ENCODE measurements at places on chromosomes 11 and 22.

DNA sequence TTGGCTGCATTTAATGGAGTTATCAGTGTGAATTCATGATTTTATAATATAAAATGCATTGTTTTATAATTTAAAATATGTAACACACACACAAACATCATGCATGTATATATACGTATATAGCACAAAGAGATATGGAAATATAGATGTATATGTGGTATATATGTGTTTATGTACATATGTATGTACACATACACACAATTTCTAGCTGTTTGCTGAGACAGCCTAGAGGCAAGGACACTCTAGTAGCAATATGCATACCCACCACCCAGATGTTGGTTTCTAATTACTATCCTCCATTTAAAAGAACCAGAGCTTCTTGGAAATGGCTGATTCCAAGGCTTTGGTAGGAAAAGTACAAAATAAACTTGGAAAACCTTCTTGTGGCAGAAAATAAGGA, 50.4 kb downstream of the RBFOX2 start:
- DNase-seq: no peak

GRCh38 chr11:112212710-112213109, 13.5 kb upstream of the PTS start:
- no peak for DNase-seq

DNA sequence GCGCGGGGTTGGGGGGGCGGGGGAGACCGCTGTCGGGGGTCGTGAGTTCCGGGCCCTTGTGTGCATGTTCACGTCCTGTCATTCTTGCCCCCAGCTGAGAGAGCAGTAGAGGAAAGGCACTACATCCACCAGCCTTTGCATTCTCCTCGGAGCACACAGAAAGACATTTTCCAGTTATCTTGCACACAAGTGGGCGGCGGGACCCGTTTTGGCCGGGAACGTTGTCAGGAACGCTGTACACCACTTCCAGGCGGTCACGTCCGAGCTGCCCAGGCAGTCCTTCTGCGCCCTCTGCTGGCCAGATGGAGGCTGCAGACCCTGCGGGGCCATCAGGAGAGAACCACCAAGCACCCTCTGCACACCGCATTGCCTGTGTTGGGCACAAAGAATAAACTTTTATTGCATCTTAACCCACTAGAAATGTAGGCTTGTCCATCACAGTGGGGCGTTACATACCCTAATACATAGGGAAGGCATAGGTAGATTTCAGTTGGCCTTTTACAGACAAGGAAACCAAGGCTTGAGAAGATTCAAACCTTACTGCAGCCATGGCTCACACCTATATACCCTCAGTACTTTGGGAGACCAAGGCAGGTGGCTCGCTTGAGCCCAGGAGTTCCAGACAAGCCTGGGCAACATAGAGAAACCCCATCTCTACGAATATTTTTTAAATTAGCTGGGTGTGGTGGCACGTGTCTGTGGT, 2.8 kb upstream of the CDKN1C start:
- peak; percentile 93 for DNase-seq

- DNase-seq: no peak
Measured at GRCh38 chr22:44051358-44051757, 27.3 kb downstream of the PARVB start.

DNA sequence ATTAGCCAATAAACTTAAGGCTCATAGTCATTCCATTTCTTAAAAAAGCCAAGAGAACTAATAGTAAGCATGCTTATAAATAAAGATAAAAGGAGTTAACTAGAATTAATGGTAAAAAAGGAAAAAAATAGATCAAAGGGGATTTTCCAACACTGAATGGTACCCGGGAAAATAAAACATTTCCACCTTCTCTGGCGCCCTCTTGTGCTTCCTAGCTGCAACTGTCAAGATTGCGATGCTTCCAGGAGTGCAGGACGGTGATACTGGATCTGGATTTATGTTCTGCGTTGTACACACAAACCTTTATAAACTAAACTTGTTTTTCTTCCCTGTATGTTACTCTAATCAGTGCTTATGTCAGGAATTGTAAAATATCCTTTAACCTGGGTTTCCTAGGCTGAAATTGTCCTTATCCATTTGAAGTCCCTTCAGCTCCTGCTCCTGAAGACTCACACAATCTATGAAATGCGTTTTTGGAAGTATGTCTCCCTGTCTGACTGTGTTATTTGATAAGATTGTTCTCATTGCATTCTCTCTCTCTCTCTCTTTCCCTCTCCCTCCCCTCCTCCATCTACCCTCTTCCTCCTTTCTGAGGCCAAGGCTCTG, 9.6 kb upstream of the HTATIP2 start:
- peak; percentile 68 for DNase-seq

GRCh38 chr11:7353100-7353499, 101.4 kb downstream of the SYT9 start:
- DNase-seq: peak; percentile 25

DNA sequence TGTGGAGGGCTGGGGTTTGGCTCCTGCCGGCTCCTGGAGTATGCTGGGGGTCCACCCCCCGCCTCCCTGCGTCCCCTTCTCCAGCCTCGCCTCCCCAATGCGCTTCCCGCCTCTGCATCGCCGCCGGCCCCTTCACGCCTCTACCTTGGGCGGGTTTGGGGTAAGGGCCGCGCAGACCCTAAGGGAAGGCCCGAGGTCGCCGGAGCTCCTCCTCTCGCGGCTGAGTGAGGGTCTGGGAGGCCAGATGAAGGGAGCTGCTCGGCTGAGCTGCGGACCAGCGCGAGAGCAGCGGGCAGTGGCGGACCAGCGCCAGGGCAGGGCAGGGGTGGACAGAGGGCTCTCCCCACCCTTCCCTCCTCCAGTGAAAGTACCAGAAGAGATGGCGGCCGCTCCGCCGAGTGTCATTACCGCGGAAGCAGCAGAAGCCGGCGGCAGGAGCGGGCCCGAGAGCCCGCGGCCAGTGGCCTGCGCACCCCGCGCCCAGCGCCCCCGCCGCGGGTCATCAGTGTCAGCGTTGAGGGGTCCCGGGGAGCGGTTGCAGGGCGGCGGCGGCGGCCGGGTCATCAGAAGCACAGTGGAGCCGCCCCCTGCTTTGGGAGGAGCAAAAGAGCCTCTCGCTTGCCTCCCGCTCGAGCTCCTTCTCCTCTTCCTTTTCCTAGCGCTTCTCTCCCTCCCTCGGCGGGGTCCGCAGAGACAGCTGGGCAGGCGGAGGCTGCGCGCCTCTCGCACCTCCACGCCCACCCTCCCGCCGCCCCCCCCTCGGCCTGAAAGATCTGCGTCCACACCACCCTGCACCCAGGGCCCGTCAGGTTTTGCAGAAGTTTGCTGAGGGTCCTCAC, 255.6 kb upstream of the CADM1 start:
- DNase-seq: peak; percentile 3

DNA sequence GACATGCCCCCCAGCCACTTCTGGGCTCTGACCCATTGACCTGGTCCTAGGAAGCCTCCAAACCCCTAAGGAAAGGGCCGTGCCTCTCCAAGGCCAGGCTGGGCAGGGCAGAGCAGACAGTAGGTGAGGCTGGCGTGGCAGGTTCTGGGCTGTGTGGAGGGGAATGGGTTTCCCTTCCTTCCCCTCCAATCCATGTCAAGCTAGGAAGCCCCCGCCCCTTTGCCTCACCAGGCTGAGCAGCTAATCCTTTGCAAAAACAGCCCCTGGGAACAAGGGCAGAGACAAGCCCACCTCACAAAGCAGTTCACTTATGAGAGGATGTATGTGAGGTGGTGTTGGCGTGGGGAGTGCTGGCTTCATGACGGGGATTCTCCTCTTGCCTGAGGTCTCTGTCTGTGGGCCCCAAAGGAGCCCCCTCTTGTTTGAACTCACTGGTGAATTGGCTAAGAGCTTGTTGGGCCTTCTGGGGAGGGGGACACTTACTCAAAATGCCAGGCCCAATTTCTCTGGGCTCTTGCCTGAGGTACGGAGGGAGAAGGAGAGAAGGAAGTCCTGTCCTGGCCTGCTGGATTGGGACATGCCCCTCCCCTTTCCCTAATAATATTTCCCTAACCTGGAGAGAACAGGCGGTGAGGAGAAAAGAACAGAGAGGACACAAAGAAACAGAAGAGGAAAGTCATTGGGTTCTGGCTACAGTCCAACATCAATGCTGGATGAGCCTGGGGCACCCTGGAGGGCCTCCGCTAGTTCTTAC, 1.6 kb upstream of the TRIM29 start:
- no peak for DNase-seq

GRCh38 chr11:131474947-131475346, 104.5 kb downstream of the NTM start:
- no peak for DNase-seq

DNA sequence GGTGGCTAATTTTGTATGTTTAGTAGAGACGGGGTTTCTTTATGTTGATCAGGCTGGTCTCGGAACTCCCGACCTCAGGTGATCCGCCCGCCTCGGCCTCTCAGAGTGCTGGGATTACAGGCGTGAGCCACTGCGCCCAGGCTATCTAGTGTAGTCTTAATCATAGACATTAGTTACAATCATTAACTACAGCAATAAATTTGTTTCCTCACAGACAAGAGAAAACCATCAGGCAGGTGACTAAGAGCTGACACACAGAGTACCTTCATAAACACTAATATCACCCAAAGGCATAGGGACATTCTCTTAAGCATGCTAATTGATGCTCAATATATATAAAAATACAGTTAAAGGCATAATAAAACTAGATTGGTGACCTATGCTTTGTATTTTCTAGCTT, 19.4 kb downstream of the SDHD start:
- no peak for DNase-seq

DNA sequence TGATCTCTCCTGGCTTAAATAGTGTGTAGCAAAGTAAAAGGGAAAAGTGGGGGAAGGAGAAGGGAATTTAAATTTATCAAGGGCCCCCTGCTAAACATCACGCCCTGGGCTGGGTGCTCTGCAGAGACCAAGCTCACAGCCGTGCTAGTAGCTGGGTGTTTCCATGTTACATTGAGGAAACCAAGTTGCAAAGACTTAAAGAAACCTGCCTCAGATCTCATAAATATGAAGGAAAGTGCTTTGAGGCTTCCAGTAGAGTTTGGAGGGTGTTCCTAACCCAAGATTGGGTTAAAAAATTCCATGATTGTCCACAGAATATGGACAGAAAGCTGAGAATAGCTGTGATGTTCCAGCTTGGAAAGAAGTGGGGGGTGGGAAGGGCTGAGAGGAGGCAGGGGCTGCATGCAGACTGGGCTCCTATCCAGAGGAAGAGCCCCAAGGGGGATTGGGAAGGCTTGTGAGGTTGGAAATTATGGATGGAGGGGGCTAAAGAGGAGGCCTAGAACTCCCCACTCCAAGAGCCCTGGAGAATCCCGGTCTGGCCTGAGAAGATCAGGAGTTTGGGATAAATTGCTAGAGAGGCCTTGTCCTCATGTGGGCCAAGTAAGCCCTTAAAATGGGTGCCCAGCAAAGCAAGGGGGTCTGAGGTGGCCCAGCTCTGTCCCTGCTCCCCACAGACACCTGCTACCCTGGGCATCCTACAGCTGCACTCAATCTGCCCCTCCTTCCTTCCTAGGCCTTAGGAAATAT, 25.0 kb upstream of the OAF start:
- DNase-seq: no peak

- DNase-seq: peak; percentile 44
Measured at GRCh38 chr11:104254347-104254746, 90.4 kb upstream of the PDGFD start.

DNA sequence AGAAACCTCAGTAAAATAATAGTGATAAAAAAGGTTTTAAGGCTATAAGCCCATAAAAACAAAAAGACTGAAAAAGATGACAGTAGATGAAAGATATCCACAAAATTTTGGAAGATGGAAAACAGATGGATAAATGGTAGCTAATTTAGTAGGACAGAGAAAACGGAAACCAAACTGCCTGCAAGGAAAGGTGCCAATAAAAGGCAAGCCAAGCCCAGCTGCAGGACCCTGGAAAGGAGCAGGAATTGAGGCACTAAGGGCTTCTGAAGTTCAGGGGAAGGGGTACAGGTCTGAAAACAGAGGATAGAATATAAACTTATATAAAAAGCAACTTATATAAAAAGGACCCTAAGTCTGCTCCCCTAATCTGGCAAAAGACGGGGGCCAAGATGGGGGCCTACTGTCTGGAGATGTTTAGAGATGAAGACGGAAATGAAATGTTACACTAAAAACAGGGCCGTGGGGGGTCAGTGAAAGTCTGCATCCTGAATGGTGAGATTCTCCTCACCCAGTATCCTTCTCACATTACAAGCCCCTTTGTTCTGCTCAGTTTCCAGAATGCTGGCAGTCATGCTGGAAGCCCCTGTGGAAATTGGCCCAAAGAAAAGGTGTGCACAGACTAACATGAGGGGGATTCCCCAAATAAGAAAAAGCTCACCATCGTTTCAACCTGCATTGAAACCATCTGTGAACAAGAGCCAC, 269.3 kb upstream of the PITPNB start:
- DNase-seq: no peak

DNA sequence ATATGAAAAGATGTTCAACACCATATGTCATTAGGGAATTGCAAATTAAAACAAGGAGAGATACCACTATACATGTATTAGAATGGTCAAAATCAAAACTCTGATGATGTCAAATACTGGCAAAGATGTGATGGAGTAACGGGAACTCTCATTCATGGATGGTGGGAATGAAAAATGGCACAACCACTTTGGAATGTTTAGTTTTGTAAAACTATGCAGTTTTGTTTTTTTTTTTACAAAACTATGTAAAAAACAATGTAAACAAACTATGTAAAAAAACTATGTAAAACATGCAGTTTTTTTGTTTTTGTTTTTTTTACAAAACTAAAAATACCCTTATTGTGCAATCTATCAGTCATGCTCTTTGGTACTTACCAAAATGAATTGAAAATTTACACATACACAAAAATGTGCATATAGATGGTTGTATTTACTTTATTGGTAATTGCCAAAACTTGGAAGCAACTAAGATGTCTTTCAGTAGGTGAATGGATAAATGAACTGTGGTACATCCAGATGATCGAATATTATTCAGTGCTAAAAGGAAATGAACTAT, 5.0 kb upstream of the USP47 start:
- peak; percentile 61 for DNase-seq

- no peak for DNase-seq
Measured at GRCh38 chr11:102891736-102892135, 17.0 kb upstream of the MMP12 start.

GRCh38 chr11:106619320-106619990, 398.8 kb downstream of the GUCY1A2 start:
- DNase-seq: no peak

DNA sequence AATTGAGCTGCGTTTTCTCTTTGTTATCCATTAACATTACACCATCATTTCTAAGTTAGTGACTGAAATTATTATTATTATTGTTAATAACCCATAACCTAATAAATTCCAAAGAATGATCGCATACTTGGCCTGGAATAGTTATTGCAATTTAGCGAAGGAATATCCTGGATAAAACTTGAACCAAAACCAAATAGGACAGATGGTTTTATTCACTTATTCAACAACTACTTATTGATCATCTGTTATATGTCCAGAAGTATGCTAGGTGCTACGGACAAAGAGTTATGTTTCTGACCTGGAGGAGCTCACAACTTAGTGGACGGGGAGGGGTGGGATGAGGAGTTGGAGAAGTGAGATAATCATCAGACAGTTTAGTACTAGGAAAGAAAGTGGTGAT, 44.8 kb upstream of the ARHGAP20 start:
- no peak for DNase-seq

- no peak for DNase-seq
Measured at GRCh38 chr11:118899706-118900360, 16.1 kb downstream of the CXCR5 start.

- DNase-seq: no peak
Measured at GRCh38 chr11:98053851-98054250, 966.9 kb upstream of the CNTN5 start.
